NT2/D1 (cell line): ENCODE measurements at places on chromosomes 13 and 19.

- no peak for DNase-seq
Measured at GRCh38 chr19:13790354-13790753, 4.9 kb upstream of the ZSWIM4 start.

- no peak for DNase-seq
Measured at GRCh38 chr13:96003304-96003703, 49.9 kb downstream of the UGGT2 start.

GRCh38 chr13:46743191-46743590, 53.8 kb downstream of the ESD start:
- DNase-seq = no peak

GRCh38 chr13:21541980-21542379, 62.0 kb downstream of the MICU2 start:
- no peak for DNase-seq

- DNase-seq = no peak
Measured at GRCh38 chr13:107241381-107241780, 673.4 kb upstream of the ARGLU1 start.

GRCh38 chr13:82115391-82115790, 1766.9 kb downstream of the SLITRK1 start:
- no peak for DNase-seq

DNA sequence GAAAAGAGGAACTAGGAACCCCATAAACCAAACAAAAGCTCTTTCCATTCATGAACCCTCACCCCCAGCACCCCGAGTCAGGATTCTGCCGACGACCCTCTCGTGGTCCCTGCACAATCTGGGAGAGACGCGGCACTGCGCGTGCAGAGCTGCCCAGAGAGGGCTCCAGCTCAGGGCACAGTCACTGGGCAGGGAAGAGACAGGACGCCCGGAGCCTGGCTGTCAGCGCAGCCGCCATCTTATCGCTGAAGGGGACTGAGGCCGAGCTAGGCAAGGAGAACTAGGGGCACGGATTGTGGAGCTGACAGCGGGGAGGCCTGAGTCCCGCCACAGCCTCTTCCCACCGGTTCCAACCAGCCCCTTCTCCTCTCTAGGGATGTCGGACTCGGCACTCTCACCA, 349 bp downstream of the ZNF98 start:
- DNase-seq = no peak

DNA sequence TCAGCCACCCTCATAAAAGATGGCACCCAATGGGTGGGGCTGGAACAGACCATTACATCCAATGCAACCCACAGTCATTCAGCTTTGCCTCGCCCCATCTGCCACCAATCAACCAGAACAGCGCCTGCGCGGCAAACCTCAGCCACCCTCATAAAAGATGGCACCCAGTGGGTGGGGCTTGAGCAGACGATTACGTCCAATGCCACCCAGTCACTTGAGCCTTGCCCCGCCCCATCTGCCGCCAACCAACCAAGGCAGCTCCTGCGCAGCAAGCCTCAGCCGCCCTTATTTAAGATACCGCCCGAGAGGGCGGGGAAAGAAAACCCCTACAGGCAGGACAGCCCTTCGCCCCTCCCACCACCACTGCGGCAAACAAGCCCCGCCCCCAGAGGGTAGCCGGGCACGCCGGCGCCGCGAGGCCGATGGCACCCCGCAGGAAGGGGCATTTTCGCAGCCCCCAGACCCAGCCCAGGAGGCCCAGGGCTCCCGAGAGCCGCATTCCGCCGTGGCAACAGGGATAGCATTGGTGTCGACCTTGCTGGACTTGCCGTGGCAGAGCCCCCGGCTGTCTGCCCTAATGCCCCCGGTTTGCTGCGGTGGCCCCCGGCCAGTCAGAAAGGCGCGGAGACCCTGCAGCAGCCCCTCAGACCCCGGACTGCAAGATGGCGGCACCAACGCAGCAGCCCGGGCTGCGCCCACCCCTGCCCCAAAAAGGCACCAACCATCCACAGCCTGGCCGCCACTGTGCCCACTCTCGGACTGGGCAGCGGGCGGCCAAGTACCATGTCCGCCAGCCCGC, 675 bp downstream of the PEG3 start:
- peak; percentile 97 for DNase-seq

DNA sequence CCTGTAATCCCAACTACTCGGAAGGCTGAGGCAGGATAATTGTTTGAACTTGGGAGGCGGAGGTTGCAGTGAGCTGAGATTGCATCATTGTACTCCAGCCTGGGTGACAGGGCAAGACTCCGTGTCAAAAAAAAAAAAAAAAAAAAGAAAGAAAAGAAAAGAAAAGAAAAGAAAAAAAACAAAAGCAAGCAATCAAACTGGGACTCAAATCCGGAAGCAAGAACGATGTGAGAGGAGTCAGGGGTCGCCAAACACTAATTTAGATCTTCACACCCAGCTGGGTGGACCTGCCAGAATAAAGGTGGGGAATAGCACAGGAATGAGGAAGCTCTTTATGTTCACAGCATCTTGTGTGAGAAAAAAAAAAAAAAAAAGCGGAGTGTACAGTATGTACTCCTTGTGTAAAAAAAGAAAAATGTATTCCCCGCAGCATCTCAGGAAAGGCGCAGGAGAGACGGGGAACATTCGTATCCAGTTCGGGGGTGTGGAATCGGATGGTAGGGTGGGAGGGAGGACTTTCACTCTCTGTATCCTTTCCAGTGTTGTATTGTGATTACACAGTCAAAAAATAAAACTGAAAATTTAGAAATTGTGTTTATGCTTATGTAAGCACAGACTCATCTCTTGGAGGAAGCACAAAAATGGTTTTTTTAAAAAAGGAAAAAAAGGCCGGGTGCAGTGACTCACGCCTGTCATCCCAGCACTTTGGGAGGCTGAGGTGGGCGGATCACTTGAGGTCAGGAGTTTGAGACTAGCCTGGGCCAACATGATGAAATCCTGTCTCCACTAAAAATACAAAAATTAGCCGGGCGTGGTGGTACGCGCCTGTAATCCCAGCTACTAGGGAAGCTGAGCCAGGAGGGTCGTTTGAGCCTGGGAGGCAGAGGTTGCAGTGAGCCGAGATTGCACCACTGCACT, 7.6 kb downstream of the DNAJB1 start:
- DNase-seq = no peak

DNA sequence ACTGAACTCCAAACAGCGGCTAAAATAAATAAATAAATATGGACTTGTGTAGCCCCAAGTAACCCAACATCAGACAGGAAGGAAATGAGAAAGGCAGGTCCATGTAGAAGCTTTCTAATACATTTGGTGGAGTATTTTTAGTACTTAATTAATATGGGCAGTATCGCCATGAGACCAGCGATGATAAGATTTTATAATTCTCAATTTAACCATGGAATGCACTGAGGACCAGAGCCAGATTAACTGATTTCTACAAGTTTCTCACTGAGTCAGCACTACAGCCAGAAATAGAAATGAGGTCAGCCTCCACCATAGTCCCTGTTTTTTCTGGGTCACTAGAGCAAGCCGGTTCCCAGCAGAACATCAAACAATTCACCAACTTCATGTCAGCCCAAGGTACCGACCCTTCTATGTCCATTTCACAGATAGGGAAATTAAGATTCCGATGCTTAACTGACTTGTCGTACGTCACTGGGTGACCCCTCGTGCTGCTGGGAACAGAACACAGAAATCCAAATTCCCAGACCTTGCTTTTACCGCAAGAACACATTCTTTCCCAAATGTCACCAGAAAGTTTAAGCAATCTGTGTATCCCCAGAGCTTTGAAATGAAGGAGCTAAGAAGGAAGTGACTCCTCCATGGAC, 90.4 kb downstream of the COL4A1 start:
- DNase-seq = no peak

GRCh38 chr19:49820125-49820524, 2.0 kb downstream of the MED25 start:
- no peak for DNase-seq

DNA sequence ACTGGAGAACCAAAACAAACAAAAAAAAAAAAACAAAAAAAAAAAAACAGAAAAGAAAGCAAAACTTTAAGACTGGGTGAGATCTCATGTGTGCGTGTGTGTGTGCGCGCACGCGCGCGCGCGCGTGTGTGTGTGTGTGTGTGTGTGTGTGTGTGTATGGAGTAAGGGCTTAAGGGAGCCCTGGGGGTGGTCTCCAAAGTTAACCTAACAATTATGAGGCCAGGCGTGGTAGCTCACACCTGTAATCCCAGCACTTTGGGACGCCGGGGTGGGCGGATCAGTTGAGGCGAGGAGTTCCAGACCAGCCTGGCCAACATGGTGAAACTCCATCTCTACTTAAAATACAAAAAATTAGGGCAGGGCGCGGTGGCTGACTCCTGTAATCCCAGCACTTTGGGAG, 46.7 kb downstream of the CYP4F22 start:
- DNase-seq = no peak
